Effector CD4-positive, alpha-beta T cell (primary cell): ENCODE measurements at places on chromosomes 3 and 15.

- no peak for DNase-seq
Observed at GRCh38 chr15:94265982-94266381, 34.6 kb downstream of the MCTP2 start.

GRCh38 chr15:33735637-33736247, 232.6 kb upstream of the CHRM5 start:
- DNase-seq = no peak

DNA sequence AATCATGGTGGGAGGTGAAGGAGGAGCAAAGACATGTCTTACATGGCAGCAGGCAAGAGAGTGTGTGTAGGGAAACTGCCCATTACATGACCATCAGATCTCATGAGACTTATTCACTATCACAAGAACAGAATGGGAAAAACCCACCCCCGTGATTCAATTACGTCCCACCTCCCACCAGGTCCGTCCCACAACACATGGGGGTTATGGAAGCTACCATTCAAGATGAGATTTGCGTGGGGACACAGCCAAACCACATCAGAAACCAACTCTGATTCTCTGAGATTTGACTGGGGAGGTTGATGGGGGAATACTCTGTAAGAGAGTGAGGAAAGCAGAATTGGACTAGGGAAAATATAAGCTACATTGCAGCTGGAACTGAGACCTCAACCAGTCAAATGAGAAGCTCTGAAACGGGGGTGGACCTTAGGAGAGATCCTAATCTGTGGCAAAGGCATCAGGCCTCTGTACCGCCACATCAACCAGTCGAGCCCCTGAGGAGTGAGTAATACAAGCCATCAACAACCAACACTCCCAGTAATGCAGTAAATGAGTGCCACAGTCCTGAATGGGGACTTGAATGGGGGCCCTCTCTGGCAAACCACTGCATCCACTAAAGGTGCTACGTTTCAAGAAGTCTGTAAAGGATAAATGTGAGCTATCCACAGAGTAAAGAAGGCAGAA, 207.9 kb upstream of the GADL1 start:
- DNase-seq = no peak

GRCh38 chr3:186213946-186214345, 105.1 kb upstream of the ETV5 start:
- no peak for DNase-seq

DNA sequence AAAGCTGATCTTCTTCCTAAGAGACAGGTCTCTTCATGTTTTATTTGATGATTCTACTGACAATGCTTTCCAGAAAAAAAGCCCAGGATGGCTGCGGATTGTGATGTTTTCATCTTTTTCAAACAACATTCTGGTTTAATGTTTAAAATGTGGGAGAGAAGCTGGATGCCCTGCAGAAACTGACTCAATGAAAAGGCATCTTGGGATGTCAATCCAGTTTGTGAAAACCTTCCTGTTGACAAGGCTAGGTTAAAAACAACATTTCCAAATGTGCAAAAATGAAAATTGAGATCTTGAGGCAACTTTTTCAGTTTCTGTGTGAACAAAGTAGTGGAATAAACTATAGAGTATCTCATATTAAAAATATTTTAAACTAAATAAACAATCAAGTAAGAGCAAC, 156.0 kb upstream of the MRPL3 start:
- no peak for DNase-seq

- no peak for DNase-seq
Observed at GRCh38 chr3:126100634-126101301, 16.8 kb upstream of the SLC41A3 start.

DNA sequence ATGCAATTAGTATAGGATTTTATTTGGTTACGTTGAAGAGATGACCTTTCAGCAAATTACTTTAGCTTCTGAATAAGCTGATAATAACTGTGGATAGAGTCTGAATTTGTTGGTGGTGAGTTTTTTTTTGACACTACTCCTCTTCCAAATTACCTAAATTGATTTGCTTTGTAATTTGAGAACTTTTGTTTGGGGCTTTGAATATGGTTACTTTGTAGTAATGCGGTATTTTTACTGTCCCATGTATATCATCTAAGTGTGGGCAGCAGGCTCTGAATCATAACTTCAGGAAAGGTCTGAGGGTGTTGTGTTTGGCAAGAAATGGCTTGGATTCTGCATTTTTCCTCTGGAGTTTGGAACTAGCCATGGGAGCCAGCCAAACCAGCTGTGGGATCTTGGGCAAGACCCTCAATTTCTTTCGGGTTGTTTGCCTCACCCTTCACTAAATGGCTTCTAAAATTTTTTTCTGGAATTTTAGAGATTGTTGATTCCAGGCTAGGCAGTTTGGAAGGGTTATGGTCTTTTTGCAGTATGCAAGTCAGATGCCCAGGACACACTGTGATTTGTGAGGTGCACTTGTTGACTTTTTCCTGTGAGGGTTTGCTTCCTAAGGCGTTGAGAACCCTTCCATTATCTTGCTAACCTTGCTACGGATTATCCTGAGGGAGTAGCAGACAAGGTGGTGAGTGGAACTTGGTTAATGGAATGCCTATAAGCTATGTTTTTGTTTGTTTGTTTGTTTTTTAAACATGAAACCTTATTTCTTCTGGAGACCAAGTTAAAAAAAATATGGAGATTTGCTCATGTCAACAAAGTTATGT, 10.4 kb downstream of the PTPRG start:
- DNase-seq = no peak

- peak; percentile 39 for DNase-seq
Observed at GRCh38 chr3:184261270-184261853, at the start of gene CAMK2N2. CAMK2N2 (minus strand) TSS chr3:184261553; CDS start chr3:184261285, 268 bp downstream.

DNA sequence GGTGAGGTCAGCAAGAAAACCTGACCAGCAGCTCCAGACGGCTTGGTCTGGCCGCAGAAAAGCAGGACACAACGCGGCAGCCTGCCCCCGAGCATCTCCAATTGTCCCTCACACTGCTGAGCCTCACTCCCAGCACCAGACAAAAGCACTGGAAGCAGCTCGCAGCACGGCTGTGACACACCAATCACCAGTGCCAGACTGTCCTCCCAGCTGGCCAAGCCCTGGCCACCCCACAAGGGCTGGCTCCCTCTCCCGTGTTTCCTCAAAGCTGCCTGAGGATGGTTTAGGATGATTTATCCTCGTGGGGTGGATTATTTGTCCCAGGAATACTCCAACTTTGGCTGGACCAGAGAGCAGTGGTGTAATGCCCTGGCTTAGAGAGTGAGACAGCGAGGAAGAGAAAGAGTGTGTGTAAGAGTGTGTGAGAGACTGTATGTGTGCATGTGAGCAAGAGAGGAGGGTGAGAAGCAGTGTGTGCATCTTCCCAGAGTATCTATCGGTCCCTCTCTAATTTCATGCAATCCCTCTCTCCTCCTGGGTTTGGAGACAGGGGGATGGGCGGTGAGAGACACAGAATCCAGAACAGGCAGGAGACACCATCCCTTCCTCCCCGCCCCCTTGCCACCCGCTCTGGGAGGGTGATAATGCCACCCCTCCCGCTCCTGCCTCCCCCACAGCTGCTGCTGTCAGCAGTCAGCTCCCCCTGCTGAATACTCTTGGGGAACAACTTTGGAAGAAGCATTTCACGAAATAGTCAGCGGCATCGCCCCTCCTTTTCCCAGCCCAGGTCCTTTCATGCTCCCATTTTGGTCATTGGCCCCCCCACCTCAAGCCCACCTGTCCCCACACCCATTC, 34.2 kb downstream of the SEMA5B start:
- DNase-seq = no peak

DNA sequence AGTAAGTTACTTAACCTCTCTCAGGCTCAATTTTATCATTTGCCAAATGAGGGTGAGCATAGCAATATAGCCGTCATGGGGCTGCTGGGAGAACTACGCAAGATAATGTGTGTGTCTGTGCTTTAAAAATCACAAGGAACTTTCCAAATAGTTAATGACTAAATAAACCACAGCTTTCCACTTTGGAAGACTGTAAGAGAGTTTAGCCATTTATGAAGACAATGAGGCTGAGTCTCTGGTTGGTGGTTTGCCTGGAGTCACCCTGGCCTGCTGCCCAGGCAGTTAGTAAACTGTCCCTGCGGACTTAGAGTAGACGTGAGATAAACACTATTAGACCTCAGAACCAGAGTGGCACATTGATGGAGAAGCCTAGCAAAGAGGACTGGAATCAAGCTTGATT, 357.7 kb downstream of the CLSTN2 start:
- DNase-seq = no peak

GRCh38 chr15:38898236-38898635, 333.6 kb upstream of the RASGRP1 start:
- DNase-seq = no peak

DNA sequence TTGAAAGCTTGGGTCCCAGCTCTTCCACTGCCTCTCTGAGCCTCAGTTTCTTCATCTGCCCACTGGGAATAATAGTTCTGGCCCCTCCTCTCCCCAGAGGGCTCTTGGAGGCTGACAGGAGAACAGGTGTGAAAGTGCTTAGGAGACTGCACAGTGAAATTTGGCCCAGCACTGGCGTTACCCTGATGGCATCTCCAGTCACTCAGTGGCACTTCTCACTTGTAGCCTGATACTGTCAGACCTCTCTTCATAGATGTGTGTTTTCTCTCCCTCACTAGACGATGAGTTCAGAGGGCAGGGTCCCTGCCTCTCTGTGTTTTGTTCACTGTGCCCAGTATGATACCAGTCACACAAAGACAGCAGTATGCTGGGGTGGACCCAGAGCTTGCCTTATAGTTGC, 22.2 kb upstream of the IGDCC3 start:
- no peak for DNase-seq

GRCh38 chr3:8343058-8343457, 158.6 kb upstream of the LMCD1 start:
- DNase-seq = no peak

DNA sequence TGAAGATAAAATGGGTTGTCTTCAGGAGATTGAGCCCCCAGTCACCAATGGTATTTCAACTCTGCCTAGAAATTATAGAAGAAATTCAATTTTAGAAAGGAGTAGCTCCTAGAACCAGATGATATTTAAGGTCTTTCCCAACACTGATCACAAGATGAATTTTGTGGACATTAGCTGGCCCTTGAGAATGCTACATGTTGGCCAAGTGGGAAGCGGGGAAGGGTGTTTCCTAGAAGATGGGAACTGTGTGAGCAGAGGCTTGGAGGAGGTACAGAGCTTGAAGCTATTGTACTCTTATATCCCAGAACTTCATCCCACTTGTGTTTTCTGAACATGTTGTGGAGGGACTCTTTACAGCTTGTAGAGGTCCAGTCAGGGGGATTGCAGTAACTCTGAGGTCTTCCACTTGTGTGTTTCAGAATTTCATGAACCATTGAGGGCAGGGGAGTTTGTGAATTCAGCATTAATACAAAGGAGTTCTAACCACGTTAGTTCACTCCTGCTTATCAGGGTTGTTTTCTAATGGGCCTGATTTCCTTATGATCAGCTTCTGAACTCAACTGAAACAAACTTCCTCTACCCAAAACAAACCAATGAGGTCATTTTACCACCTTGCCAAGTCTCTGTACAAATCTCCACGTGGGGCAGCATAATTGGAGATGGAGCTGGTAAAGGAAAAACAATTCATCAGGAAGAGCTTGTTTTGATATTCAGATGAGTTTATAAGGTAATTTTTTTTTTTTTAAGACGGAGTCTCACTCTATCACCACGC, 152.6 kb upstream of the TPM1 start:
- no peak for DNase-seq

- peak; percentile 24 for DNase-seq
Observed at GRCh38 chr15:94164202-94164807, 67.1 kb upstream of the MCTP2 start.

- no peak for DNase-seq
Observed at GRCh38 chr3:144129536-144130214, 158.1 kb downstream of the DIPK2A start.

GRCh38 chr3:188309437-188310269, 155.7 kb downstream of the LPP start:
- no peak for DNase-seq

DNA sequence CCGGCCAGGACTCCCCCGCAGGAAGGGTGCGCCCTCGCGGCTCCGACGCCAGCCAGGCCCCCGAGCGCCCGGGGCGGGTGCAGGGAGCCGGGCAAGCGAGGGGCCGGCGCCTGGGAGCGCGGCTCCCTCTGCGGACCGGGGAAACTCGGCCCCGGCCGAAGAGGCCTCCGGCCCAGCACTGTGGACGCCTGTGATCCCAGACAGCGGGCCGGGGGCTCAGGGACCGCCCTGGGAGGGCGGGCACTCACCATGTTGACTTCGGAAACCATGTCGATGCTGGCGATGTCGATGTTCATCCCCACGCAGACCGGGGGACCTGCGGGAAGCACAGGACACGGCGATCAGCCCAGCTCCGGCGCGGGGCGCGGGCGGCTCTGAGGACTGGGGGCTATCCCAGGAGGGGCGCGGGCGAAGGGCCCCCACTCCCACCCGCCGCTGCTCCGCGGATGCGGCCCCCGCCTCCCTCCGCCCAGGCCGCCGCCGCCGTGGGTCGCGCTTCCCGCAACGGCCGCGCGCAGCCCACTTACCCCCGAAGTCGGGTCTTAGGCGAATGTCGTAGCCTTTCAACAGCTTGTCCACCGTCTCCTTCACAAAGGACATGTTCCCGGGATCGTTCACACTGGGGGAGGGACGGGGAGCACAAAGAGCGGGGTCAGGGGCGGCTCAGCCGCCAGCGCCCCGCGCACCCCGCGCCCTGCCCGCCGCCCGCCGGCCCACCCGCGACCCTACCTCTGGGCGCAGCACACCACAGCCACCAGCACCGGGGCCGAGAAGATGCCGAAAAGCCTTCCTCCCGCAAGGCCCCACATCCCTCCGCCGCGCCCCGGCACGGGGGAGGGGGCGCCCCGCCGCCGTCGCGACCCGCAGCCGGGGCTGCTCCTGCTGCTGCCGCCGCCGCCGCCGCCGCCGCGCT, at the start of gene GABRB3:
Gene GABRB3, minus strand, starts transcription at position 913 of the 913 bp plus-strand sequence.
- no peak for DNase-seq

- no peak for DNase-seq
Observed at GRCh38 chr15:99127773-99128172, 22.9 kb downstream of the SYNM start.

DNA sequence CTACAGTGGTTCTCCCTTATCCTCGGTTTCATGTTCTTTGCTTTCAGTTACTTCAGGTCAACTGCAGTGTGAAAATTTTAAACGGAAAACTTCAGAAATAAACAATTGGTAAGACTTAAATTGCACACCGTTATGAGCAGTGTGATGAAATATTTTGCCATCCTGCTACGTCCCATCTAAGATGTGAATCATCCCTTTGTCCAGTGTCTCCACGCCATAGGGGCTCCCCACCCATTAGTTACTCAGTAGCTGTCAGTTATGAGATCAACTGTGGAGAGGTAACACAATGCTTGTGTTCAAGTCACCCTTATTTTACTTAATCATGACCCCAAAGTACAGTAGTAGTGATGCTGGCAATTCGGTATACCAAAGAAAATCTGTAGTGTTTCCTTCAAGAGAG, 47.4 kb downstream of the TJP1 start:
- DNase-seq = no peak

DNA sequence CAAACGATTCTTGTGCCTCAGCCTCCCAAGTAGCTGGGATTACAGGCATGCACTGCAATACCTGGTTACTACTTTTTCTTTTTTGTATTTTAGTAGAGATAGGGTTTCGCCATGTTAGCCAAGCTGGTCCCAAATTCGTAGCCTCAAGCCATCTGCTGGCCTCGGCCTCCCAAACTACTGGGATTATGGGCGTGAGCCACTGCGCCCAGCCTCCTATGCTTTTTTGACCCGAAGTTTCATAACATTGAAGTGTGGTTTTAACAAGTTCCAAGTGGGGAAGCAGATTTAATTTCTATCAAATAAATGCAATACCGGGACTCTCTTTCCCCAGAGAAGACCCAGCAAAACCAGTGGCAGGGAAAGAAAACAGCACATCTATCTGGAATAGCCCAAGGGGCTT, 13.7 kb downstream of the SH3BP5 start:
- DNase-seq = no peak
